ENCODE measurements at places on chromosomes 2 and 18.

DNA sequence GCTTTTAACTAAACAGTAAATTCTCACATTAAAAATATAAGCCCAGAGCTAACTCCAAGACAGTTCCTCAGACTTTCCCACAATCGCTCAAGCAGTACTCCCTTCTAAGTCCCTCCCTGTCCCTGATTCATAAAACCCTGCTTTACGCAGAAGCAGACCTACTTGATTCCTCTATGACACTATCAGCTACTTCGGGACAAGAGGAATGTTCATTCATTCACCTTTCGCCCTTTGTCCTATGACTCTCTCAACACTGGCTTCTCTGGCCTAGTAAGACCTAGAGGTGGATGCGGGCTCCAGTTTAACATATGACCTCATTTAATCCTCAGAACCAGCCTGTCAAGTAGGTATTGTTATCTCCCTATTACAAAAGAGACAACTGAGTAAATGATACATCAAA is 10.2 kb downstream of the LPIN2 start:
- DNase-seq = no peak

DNA sequence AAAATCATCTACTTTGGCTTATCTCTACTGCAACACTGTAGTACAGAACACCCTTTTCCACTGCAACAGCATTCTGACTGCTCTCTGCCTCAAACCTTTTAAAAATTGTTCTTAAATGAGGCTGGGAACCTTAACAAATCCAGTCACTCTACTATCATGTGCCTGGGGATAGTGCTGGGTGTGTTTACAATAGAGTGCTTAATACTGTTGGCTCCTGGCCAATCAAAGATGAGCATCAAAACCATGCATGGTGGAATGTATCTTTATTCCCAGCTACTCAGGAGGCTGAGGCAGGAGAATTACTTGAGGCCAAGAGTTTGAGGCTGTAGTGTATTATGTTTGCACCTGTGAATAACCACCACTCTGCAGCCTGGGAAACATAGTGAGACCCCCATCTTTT is 7.4 kb downstream of the ANKAR start:
- no peak for DNase-seq

DNA sequence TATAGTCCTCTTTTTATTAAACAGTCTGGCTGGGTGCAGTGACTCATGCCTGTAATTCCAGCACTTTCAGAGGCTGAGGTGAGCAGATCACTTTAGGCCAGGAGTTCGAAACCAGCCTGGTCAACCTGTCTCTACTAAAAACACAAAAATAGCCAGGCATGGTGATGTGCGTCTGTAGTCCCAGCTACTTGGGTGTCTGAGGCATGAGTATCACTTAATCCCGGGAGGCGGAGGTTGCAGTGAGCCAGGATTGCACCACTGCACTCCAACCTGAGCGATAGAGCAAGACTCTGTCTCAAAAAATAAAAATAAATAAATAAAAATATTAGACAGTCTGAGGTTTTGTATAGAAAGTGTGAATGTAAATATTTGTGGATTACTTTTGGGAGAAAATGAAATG is 17.8 kb downstream of the XRCC5 start:
- no peak for DNase-seq

DNA sequence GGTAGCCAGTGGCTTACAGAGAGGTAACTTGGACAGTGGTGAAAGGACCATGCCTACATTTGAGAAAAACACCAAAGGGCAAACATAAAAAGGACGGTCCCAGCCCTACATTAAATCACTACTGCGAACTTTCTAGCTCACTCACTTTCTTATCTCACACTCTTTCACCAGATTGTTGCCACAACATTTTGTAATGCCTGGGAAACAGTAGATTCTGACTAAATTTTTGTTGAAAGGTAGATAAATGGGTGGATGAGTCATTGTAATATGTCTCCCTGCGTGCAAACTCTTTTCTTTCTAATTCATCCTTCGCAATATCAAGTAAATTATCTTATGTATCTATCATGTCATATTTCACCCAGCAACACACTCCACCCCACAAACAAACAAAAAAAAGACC is 192.2 kb downstream of the IRS1 start:
- DNase-seq = no peak

GRCh38 chr2:113877711-113878598 is 11.9 kb upstream of the ACTR3 start:
- no peak for DNase-seq

DNA sequence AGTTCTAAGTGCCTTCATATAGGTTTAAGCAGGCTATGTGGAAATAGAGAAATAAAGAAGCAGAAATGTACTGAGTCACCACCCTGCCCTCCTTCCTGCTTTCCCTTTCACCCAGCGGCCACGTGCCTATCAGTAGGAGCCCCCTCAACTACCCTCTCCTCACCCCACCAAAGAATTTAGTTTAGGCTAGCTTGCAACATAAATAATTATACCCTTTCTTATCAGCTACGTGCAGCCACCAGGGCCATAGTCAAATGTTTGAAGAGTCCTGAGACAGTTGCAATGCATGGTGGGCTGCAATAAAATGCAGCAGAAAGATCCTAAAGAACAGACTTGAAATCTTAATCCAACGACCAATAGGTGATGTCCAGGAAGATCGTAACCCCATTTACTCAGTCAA is 101.2 kb downstream of the RTP5 start:
- DNase-seq = no peak

- DNase-seq = no peak
Measured at GRCh38 chr2:224310943-224311625, 90.8 kb downstream of the FAM124B start.

- DNase-seq = no peak
Measured at GRCh38 chr18:805755-806110, 6.3 kb downstream of the YES1 start.

DNA sequence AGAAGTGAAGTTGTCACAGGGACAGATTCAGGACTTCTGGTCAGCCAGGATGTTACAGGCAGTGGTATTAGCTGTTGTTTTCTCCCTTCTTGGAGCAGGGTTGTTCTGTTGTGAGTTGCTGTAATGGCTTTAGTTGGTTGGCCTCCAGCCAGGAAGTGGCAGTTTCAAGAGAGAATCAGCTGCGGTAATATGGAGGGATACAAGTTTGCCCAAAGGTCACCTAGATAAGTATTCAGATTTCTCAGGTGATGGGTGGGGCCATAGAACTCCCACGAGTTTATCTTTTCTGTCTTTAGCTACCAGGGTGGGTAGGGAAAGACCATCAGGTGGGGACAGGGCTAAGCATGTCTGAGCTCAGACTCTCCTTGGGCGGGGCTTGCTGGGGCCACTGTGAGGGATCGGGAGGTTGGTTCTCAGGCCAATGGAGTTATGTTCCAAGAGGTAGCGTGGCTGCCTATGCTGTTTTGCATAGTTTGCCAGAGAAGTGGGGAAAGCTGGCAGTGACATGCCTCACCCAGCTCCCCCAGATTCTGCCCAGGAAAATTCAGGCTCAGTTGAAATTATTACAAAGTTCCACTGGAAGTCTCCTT is 640.4 kb upstream of the CHAC2 start:
- no peak for DNase-seq

DNA sequence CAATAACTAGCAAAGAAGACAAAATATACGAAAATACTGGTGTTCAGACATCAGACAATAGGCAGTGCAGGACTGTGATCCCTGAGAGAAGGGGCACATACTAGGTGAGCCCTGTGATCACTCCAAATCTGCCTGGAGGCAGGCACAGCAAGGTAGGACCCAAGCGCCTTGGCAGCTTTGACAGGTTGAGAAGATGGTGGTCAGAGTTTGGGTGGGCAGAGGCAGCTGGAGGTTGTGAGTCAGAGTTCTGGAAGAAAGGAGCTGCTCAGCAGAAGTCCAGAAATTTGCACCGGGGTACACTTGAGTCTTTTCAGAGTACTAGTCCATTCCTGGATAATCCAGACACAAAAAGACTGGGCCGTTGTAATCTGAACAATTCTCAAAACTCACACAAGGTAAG is 14.0 kb downstream of the KIF1A start:
- DNase-seq = no peak

- no peak for DNase-seq
Measured at GRCh38 chr2:233063976-233064411, 3.9 kb downstream of the INPP5D start.

DNA sequence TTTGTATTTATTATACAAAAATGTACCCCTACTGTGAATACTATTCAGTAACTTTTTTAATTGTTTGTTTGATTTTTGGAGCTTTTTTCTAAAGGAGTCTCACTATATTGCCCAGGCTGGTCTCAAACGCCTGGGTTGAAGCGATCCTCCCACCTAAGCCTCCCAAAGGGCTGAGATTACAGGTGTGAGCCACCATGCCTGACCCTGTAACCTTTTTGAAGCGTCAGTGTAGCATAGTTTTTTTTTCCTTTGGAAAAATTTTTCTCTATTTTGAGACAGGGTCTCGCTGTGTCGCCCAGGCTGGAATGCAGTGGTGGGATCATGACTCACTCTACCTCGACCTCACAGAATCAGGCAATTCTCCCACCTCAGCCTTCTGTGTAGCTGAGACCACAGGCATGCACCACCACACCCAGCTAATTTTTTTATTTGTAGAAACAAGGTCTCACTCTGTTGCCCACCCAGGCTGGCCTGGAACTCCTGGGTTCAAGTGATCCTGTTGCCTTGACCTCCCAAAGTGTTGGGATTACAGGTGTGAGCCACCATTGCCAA is 2.0 kb downstream of the GMCL1 start:
- DNase-seq = no peak

DNA sequence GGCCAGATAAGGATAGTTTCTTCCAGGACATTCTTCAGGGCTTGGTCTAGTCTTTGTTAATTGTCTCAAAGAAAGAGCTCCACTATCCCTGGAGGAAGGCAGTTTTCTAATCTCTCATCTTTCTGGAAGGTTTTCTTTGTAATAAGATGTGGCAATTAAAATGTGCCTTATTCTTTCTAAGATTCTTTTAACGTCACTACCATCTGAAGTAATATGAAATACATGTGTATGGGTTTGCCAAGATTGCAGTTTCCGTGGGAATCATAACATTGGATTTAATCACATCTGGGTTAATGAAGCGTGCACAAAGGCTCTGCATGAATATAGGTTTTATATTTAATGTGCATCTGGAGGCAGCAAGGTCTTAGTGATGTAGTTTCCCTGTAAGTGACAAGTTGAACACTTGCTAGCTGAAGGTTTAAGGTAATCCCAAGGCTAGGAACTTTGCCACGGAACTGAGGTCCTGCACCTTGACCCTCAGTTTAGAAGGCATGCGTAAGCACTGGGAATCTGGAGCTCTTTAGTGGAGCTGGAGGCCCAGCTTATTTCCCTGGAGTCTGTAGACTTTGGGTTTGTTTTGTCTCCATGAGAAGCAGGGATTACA is 25.7 kb downstream of the DIS3L2 start:
- no peak for DNase-seq

DNA sequence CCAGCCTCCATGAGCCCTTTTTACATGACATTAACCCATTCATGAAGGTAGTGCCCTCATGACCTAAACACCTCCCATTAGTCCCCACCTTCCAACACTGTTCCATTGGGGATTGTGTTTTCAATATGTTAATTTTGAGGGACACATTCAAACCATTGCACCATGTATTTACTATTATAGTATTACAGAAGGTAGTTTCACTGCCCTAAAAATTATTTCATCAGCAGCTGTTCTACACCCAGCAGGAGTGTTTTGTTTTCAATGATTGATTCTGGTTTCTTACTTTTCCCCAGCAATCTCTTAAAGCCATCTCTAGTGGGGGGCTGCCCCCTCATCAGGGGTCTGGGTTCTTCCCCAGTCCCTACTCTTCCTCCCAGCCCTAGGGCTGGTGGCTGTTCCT is 71.9 kb downstream of the CERS6 start:
- DNase-seq = no peak

GRCh38 chr2:71151620-71152019 is 21.2 kb downstream of the MPHOSPH10 start:
- no peak for DNase-seq

DNA sequence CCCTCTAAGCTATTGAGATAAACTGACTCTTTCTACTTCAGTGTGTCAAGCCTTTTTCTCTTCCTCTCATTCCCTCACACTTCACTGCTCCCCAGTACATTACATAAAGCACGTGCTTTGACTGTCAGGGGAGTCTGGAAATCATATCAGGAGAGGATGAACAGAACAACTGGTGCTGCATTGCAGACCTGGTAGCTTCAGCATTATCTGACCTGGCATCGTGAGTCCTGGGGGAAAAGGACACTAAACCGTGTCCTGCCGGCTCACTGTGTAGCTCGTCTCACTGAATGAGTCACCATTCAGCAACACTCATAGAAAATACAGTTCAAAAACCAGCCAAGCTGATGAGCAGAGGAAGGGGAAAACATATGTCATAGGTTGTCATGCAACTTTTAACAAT is 108.5 kb upstream of the UNC80 start:
- DNase-seq = no peak

- DNase-seq = no peak
Measured at GRCh38 chr2:187710791-187711521, 156.7 kb upstream of the TFPI start.

DNA sequence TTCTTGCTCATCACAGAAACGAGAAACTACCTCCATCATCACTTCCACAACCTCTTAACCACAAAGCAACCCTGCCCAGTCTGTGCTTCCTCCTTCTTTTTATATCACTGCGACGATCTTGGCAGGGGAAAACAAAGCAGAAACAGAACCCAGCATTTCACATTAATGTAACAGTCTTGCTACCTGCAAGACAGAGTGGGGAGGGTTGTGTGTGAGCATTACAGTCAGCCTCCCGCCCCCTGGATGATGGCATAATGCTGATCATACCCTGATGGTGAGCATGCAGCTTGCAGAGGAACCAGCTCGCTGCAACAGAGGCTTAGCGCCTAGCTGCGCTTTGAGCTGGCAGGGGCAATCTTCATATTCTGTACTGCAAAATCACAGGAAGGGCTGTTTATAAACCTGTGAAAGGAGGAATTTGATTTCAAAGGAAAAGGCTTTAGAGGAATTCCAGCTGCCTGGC is 376.1 kb downstream of the IRS1 start:
- no peak for DNase-seq

DNA sequence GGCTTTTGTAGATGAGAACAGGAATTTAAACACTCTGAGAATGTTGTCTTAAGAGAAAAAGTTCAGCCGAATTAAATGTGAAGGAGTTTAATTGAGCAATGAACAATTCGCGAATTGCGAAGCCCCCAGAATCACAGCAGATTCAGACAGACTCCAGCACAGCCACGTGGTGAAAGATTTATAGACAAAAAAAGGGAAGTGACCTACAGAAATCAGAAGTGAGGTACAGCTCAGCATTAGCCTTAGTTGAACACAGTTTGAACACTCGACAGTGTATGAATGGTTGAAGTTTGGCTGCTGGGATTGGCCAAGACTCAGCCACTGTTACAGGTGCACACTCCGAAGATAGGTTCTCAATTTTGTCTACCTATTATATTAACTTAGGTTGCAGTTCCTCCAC is 264.0 kb upstream of the CHST9 start:
- DNase-seq = no peak

Measured in keratinocyte (primary cell).